Stimulated activated naive CD8-positive, alpha-beta T cell treated with anti-CD3 and anti-CD28 coated beads, Interleukin-15, amount 100 ng/mL, for 72 hours (primary cell): ENCODE measurements at places on chromosomes 2 and 18.

DNA sequence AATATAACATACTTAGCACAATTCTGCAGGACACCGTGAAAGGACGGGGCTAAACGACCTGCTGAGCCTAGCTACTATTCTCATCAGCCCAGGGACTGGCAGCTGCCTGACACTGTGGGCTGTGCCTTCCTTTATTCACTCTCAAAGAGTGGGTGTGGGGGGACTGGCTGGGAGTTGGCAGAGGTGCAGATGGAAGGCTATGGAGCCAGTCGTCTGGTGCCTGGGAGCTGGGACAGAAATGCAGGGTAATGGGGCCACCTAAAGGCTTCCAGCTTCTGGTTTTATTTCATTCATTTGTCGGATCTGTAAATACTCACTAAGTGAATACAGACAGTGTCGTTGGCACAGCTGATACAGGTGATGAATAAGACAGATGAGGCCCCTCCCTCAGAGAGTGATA, 56.0 kb upstream of the NFU1 start:
- no peak for DNase-seq

DNA sequence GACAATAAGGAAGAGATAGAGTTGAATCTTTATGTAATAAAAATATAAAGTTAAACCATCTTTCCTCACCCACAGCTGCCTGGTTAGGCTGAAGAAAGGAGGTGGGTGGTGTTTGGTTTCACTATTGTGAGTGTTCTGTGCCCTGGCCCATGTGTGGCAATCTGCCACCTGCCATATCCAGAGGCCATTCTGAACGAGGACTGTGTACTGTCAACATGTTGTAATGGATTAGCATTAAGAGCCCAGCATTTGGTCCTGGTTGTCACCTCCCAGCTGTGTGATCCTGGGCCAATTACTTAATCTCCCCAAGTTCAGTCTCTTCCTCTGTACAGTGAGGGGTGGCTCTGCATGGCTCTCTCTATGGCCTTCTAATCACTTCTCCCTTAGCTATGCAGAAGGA, 118.2 kb upstream of the SEC11C start:
- no peak for DNase-seq

DNA sequence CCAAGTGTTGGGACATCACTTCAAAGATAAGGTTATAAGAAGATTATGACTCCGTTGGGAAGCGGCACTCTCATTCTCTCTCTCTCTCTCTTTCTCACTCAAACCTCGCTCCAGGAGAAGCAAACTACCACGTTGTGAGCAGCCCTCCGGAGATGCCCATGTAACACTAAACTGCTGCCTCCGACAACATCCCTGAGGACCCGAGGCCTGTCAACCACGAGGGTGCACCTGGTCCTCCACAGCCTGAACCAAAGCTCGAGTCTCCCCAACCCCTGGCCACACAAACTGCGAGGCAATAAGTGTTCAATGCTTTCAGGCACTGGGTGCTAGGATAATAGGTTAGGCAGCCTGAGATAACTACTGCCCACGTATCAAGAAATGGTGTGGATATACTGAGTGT, 654.5 kb upstream of the ID2 start:
- DNase-seq: no peak

GRCh38 chr2:238774071-238774470, 73.8 kb upstream of the TWIST2 start:
- no peak for DNase-seq

DNA sequence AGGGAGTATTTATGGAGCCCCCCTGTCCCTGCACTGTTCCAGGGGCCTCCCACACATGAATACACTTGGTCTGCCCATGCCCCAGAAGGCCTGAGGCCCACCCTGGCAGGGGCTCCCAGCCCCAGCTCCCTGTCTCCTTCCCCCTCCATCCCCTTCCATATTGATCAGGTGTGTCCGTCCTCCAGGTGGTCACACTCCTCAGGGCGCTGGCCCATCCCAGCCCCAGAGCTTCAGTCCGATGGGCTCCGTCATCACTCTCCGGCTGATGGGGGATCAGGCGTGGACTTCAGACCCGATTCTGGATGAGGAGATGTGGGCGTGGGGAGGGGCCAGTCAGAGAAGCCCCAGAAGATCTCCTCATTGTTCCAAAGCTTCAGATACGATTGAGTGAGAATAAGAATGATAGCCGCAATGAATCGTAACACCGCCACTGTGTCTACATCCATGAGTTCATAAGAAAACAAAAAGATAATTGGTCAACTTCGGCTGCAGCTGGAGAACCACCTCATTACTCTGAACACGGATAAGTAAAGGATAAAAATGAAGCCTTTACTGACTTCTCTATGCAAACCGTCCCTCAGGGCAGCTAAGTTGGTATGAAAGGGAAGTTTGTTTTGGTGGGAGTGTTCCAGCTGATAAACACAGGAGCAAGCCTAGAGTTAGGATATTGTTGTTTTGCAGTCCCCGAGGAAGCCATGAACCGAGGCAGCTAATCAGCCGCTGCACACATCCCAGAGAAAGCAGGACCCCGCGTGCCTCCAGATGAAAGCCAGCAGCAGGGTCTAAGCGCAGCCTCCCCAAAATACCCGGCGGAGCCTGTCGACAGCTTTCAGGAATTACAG, 279.5 kb downstream of the NDUFA10 start:
- no peak for DNase-seq

- DNase-seq: no peak
These were observed 248.8 kb downstream of the ACKR3 start for GRCh38 chr2:236818281-236819045.
